ENCODE measurements at places on chromosomes 4 and X. TPM values are rescaled to one million over a fixed set of nuclear protein-coding genes. Genes with fewer than 3 reads are reported as not detected.

DNA sequence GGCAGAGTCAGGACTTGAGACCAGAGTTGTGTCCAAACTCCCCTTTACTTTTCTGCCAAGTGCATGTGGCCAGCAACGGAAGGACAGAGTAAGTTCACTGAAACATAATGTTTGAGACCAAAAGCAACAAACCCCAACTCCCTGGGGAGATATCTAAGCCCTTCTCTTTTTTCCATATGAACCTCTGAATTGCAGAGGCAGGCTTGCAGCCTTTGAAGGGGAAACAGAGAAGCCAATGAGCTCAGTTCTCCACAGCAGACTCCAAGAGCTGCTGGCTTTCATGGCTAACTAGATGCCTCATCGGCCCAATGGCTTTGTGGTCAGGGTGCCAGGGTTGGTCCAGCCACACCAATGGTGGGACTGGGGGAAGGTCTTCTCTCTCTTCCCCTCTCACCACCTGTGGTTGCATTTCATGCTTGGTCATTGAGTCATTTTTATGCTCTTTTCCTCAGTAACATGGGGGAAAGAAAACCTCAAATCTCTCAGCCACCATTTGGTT lies 34.0 kb downstream of the STARD8 start:
- DNase-seq, result no peak

DNA sequence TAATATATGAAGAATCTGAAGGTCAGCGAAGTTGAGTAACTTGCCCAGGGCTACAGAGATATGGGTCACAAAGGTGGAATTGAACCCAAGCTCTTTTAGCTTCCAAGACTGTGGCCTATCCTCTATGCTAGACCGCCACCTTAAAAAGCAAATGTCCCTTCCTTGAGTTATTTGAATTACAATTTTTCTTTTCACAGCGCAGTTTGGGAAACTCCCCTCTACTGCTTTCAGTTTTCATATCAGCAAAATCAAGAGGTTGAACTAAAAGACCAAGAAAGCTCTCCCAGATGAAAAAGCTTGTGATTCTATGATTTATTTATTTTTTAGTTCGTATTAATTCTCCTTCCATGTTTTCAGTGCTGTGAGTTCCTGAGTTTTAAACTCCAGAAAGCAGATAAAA lies 174.5 kb upstream of the C1QTNF7 start:
- DNase-seq, result no peak

The AKAP4 gene
- total RNA-seq, result not detected

The OCRL gene
- total RNA-seq, result 17.3 TPM

Data from left cardiac atrium (tissue), 4 donors.